ENCODE measurements at places on chromosomes 12 and 14. TPM values are rescaled to one million over a fixed set of nuclear protein-coding genes. Genes with fewer than 3 reads are reported as not detected.
A peak's percentile ranks its signal among the peaks of the same experiment; 100 is the strongest.

DNA sequence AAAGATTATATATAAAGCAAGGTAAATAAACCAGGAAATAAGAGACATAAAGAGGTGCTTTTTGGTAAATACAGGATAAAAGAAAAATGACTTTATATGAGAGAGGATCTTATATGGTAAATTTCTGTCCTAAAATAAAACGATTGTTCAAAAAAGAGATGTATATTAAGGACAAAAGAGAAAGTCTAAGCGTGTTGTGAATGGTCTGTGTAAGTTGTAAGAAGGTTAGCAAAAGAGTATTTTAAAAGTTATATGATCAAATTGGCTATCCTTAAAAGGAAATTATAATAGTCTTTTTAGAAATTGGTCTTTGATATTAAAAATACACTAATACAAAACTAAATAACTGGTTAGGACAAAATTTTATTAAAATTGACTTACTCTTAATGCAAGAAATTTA is 14.1 kb upstream of the ACSM4 start:
- no peak for DNase-seq

GRCh38 chr12:118498171-118498570 is 121.8 kb downstream of the SUDS3 start:
- no peak for DNase-seq

DNA sequence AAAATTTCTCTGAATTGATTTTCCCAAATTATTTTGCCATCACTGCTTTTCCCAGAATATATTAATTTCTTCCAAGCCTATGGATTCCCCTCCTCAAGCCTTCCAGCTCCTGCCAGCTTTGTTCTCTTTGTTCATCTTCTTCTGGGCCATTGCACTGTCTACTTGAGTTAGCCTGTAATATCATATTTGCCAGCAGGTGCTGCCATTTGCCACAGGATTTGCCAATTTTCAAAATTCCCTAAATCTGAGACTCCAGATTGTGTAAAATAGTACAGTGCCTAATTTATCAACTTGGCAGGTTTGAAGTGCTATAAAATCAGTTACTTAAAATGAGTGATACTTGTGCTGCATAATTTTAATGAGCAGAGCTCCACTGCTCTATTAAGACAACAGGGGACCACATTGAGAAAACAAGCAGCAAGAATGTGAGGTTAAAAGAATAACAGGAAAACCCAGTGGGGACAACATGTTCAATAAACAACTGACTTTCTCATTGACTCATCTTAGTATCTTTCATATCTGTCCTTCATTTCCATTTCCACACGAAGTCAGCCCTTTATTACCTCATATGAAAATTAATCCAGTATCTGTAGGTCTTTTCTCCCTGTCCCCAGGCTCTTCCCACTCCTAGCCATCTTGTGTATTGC is 84.6 kb upstream of the CCDC196 start:
- DNase-seq: no peak

DNA sequence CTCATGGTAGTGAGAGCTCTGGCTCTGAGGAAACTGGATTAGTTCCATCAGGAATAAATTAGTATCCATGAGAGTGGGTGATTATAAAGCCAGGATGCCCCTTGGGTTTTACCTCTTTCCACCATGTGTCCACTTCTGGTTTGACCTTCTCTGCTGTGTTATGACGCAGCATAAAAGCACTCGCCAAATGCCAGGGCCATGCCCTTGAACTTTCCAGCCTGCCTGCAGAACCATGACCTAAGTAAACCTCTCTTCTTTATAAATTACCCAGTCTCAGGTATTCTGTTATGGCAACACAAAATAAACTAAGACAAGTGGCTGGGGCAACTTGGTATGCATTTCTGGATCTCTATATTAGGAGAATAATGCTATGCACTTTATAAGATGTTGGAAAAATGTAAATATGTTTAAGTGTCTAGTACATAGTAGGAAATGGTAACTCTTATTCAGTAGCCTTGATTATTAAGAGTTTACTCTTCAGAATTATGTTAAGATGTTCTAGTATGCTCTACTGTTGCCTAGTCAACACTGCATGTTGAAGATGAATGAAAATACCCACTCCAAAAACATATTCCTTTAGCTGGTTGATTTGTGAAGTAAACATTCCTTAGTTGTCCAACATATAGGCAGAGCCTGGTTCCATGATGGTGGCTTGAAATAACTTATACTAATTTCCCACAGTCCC is 455.6 kb upstream of the TMPO start:
- no peak for DNase-seq

- no peak for DNase-seq
Observed at GRCh38 chr12:120630104-120630892, 10.1 kb upstream of the CABP1 start.

DNA sequence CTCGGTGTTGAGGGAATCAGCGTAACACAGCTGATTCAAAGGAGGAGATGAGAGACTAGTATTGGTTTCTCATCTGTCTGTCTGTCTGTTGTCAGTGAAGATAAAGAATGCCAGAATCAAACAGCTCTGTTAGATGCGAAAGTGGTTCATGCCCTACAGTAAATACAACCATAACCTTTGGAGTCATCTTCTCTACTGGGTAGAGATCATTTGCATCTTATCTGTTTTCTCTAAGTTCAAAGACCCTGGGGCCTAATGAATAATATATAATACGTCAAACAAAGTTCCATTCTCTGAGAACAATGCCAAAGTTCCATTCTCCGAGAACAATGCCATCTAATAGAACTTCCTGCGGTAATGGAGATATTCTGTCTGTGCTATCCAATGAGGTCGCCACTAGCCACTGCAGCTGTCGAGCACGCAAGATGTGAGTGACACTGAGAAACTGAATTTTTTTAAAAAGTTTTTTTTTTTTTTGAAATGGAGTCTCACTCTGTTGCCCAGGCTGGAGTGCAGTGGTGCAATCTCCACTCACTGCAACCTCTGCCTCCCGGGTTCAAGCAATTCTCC is 6.6 kb downstream of the IL31 start:
- DNase-seq: no peak

DNA sequence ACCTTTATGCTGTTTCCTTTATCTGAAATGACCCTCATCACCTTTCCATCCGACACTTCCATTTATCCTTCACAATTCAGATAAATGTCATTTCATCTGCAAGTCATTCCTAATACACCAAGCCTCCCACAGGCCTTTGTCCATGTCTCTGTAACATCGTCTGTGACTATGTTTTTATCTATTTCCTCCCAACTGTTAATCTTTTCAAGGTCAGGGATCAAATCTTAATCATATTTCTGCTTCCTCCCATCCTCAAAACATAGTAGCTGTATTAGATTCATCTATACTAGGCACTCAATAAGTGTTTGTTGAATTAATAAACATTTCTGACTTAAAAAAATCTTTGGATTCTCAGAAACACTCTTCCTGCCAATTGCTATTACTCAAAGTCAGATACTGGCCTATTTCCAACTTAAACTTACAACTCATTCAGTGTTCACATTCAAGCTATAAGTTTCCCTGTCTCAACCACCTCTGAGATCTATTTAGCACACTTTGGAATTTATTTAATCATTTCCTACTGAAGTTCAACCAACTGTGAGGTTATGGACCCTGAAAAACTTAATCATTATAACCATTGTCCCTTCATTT is 100.2 kb upstream of the ALX1 start:
- no peak for DNase-seq

- DNase-seq: peak; percentile 86
Observed at GRCh38 chr12:130013771-130014484, 110.1 kb upstream of the TMEM132D start.

GRCh38 chr12:84644908-84645307 is 267.7 kb downstream of the SLC6A15 start:
- DNase-seq: no peak

The C12orf42 gene
- not detected for total RNA-seq

The SENP1 gene
- total RNA-seq: 46.9 TPM

The ATL1 gene
- total RNA-seq: 15.9 TPM

The MFAP5 gene
- not detected for total RNA-seq

The MYH6 gene
- not detected for total RNA-seq

The STYK1 gene
- not detected for total RNA-seq

Data from neural crest cell (in vitro differentiated cells).